Caco-2 (cell line): ENCODE measurements at places on chromosomes 3 and 15. TPM values are rescaled to one million over a fixed set of nuclear protein-coding genes. Genes with fewer than 3 reads are reported as not detected.
A peak's percentile ranks its signal among the peaks of the same experiment; 100 is the strongest.

Gene NEK11
- total RNA-seq, result 3.9 and 4.4 TPM in 2 replicates

Gene RASGRP1
- 6.0 and 7.3 TPM in 2 replicates for total RNA-seq

DNA sequence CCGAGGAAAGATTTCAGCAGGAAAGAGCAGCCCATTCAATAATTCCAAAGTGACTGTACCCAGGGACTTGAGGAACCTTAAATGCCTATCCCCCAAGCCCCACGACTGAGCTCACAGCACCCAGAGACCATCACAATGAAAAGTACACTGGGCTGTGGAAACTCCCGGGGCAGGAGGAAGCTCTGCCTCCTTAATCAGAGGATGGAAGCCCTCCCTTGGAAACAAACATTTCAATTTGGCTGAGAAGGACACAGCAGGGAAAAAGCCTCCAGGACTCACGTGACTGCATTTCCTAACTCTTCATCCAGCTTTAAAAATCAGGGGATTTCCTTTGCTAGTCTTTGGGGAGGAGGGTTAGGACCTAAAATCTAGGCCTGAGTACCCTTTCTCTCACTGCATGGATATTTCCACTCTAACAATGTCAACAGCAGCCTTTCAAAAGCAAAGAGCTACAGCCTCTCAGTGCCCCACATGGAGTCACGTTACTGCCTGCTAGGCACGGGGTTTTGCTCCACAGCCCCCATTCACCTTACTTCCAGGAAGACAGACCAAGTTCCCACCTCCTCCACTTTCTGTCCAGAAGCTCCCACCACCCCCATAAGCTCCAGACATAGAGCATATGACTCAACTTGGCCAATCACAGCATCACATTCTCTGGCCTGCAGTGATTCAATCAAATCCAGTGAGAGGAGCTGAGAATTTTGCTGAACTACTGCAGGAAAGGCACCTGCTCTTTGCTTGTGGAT is 68.9 kb upstream of the WNT5A start:
- no peaks in the 10 kb centered on the region for H3K27me3 ChIP-seq
- no peak for DNase-seq
- H3K27ac ChIP-seq, result no peak overlapping the region
- H3K36me3 ChIP-seq, result no peaks in the 10 kb centered on the region
- no peak overlapping the region for H3K4me3 ChIP-seq

- no peak for DNase-seq
- H3K27ac ChIP-seq, result no peak overlapping the region
- no peaks in the 10 kb centered on the region for H3K27me3 ChIP-seq
- no peaks in the 10 kb centered on the region for H3K4me1 ChIP-seq
- no peak overlapping the region for H3K4me3 ChIP-seq
- H3K36me3 ChIP-seq, result no peaks in the 10 kb centered on the region
These were observed 149.0 kb downstream of the SERPINI1 start for GRCh38 chr3:167884481-167884880.

Gene SH2D7
- not detected in 2 replicates for total RNA-seq

GRCh38 chr3:157631478-157631877 is 128.3 kb upstream of the VEPH1 start:
- DNase-seq, result no peak
- H3K36me3 ChIP-seq, result no peaks in the 10 kb centered on the region
- H3K4me3 ChIP-seq, result no peak overlapping the region
- H3K27ac ChIP-seq, result no peak overlapping the region

Gene LRRC57
- total RNA-seq, result 19.3 and 28.8 TPM in 2 replicates

DNA sequence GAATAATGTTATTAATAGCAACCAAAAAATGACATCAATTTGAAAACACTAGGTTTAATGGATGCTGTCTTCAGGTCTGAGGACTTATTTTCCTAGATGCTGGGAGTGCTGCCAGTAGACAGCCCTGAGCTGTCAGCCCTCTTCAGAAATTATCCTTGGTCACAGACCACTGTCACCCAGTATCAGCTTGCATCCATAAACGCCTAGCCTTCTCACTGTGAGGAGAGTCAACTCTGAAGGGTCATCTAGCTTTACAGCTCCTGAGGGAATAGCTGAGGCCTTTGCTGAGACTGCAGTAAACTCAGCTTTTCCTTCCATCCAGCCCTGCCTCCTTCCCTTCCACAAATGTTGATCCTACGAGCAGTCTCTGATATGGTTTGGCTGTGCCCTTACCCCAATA is 19.4 kb upstream of the MNS1 start:
- no peak overlapping the region for H3K4me3 ChIP-seq
- H3K4me1 ChIP-seq, result no peaks in the 10 kb centered on the region
- DNase-seq, result no peak
- no peaks in the 10 kb centered on the region for H3K36me3 ChIP-seq
- no peaks in the 10 kb centered on the region for H3K27me3 ChIP-seq

Gene DLEC1
- total RNA-seq, result 0.11 and 0.35 TPM in 2 replicates

Gene SHC4
- not detected in 2 replicates for total RNA-seq

DNA sequence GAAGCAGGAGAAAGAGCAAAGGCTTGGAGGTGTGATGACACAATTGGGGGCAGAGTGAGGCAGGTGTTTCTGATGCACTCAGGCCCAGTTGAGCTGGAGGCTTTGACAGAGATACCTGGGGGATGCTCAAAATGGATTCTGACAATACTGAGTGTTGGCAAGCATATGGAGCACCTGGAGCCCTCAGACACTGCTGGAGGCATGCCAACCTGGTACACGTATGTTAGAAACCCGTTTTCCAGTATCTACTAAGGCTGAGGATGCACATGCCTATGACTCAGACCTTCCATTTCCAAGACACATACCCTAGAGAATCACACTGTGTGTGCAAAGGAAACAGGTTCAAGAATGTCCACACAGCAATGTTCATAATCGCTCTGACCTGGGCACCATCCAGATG is 58.7 kb downstream of the WNT7A start:
- DNase-seq, result no peak
- no peaks in the 10 kb centered on the region for H3K27me3 ChIP-seq
- 0 out of 2 replicates have a peak, but pooled peaks cover 6% of the 10 kb centered on the region for H3K4me1 ChIP-seq

DNA sequence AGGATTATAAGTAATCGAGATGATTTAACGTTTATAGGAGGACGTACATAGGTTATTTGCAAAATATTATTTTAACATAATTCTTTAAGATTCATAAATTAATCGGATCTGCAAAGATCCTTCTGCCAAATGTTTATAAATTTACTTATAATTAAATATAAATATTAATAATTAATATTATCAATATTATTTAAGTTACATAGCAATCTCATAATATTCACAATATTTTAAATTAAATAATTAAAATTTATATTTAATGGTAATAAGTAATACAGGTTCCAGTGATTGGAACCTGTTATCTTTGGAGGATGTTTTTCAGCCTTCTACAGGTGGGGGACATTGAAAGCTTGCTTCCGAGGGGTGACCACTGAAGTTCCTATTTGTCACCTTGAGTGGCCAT is 16.1 kb downstream of the WDR53 start:
- no peak overlapping the region for H3K27ac ChIP-seq
- H3K36me3 ChIP-seq, result no peaks in the 10 kb centered on the region
- no peak for DNase-seq
- no peaks in the 10 kb centered on the region for H3K27me3 ChIP-seq
- H3K4me3 ChIP-seq, result no peak overlapping the region

DNA sequence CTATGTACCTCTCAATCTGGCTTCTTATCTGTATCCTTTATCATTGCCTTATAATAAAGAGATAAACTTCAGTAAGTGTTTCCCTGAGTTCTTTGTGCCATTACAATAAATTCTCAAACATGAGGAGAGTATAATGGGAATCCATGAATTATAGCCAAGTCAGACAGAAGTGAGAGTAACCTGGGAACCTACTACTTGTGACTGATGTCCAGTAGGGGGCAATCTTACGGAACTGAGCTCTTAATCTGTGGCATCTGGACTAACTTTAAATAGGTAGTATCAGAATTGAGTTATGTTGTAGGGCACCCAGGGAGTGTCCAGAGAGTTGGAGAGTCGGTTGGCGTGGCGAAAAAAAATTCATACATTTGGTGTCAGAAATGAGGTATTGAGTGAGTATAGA is 542.6 kb downstream of the ZBBX start:
- H3K4me3 ChIP-seq, result no peak overlapping the region
- H3K27ac ChIP-seq, result no peak overlapping the region
- no peaks in the 10 kb centered on the region for H3K27me3 ChIP-seq
- peak; percentile 31 for DNase-seq
- no peaks in the 10 kb centered on the region for H3K4me1 ChIP-seq

GRCh38 chr3:29649815-29650547 is 369.1 kb downstream of the RBMS3 start:
- H3K27me3 ChIP-seq, result no peaks in the 10 kb centered on the region
- H3K36me3 ChIP-seq, result no peaks in the 10 kb centered on the region
- H3K4me3 ChIP-seq, result no peak overlapping the region
- no peak overlapping the region for H3K27ac ChIP-seq
- DNase-seq, result no peak

Gene PCLAF
- total RNA-seq, result 93.7 and 96.9 TPM in 2 replicates

DNA sequence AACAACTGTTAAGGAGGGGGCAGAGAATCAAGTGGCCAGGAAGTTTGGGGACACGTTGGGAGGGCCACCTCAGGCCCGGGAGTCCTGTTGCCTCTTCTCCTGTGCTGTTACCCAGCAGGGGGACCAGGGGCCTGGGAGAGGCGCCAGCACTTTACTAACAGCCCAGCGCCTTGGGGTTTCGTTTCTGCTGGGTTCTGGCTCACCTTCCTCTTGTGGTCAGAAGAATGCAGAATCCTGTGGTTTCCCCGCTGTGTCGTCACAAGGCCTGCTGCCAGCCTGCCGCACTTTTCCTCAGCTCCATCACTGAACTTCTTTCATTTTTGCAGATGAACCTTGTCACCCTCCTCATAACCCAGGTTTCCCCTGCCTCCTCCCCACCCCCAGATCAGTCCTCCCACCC is 67.7 kb downstream of the SLC30A4 start:
- no peak overlapping the region for H3K4me3 ChIP-seq
- no peaks in the 10 kb centered on the region for H3K27me3 ChIP-seq
- no peaks in the 10 kb centered on the region for H3K36me3 ChIP-seq
- H3K27ac ChIP-seq, result no peak overlapping the region
- H3K4me1 ChIP-seq, result peaks cover 28% of the 10 kb centered on the region
- no peak for DNase-seq

GRCh38 chr15:38512901-38513300 is 51.7 kb downstream of the RASGRP1 start:
- no peak overlapping the region for H3K27ac ChIP-seq
- no peaks in the 10 kb centered on the region for H3K4me1 ChIP-seq
- no peak for DNase-seq
- no peaks in the 10 kb centered on the region for H3K36me3 ChIP-seq
- H3K27me3 ChIP-seq, result no peaks in the 10 kb centered on the region

DNA sequence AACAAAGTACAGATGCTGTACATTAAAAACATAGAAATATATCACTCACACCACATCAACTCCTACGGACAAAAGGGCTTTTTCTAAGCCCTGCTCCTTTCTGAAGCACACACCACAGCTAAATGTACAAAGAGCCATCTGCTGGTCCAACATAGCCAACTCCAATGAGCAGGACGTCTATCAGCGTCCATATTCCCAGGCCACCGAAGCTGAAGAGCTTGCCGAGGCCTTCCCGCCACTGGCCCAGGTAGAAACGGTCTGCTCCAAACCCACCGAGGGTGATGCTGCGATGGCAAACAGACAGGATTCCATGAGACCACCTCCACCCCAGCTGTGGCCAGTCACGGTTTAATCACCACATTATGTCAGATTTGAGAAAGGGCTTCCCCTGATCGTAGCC is 9.8 kb downstream of the TM2D3 start:
- no peak for DNase-seq
- H3K27ac ChIP-seq, result peak overlapping the region; percentile 20
- no peaks in the 10 kb centered on the region for H3K27me3 ChIP-seq
- H3K4me1 ChIP-seq, result peaks cover 7% of the 10 kb centered on the region
